ENCODE measurements at places on chromosomes 1 and 21.
A peak's percentile ranks its signal among the peaks of the same experiment; 100 is the strongest.

DNA sequence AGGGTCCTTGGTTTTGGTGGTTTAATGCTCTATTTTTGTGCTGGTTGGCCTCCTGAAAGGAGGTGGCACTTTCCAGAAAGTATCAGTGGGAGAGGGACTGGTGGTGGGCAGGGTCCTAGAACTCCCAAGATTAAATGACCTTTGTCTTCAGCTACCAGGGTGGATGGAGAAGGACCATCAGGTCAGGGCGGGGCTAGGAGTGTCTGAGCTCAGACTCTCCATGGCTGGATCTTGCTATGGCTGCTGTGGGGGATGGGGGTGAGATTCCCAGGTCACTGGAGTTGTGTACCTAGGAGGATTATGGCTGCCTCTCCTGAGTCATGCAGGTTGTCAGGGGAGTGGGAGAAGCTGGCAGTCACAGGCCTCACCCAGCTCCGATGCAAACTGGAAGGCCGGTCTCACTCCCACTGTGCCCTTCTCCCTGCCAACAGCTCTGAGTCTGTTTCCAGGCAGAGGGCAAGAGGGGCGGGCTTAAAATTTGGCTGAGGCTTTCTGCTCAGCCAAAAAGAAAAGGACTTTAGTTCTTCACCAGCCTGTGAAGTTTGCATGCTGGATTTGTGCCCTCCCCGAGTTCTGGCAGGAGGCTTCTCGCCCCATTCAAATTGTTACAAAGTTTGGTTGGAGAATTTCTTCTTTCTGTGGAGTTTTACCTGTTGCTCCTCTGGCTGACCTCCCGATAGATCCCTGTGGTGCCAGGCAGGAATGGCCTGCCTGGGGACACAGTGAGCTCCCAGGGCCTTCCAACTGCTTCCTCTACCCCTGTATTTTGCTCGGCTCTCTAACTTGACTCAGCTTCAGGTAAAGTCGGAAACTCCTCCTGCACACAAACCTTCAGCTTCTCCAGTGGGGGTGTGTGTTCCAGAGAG is 13.1 kb upstream of the KYAT3 start:
- DNase-seq = no peak

GRCh38 chr1:211641044-211641800 is 34.2 kb downstream of the NEK2 start:
- DNase-seq = no peak

- DNase-seq = no peak
Observed at GRCh38 chr21:44292812-44293195, 7.0 kb upstream of the PFKL start.

DNA sequence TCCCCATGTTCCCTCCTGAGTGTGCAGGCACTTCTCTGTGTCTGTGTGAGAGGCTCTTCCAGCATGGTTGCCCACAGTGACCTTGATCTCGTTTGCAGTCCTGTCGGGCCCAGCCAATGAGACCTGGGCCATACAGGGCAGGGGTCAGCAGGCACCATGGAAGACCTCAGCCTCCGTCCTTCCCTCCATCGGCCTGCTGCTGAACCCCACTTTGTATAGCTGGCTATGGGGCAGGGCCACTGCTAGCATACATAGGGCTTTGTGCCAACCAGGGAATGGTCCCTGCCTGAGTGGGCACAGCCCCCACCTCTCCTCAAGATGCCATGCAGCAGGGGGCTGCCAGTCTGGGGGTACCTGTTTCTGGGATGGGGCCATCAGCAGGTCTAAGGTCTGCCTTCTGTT is 3.8 kb downstream of the C1orf35 start:
- DNase-seq = no peak

DNA sequence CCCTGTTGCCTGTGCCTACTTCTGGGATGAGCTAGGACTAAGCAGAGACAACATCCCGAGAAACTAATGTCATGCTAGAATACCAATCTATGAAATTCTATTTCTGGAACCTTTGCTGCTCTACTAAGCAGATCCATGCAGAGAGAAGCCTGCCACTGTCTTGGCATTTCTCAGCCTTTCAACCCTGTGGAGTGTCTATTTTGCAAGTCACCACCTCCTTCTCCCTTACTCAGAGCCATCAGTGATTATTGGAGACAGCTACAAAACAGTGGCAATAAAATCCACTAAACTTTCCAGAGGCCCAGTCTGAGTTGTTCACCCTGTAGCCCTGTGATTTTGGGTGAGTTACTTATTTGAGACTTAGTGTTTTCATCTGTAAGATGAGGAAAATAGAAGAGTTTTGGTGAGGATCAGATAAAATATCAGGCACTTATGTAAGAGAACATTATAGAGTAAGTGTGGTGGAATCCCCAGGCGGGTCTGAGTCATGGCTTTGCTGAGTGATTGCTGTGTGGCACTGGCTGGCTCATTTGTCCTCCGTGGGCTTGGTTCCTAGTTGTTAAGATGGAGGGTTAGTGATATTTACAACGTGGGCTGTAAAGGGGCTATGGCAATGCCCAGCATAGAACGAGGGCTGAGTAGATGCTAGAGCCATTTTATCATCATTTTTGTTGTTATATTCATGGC is 61.1 kb downstream of the FMN2 start:
- DNase-seq = no peak

GRCh38 chr21:14699433-14700407 is 153.6 kb upstream of the SAMSN1 start:
- no peak for DNase-seq

DNA sequence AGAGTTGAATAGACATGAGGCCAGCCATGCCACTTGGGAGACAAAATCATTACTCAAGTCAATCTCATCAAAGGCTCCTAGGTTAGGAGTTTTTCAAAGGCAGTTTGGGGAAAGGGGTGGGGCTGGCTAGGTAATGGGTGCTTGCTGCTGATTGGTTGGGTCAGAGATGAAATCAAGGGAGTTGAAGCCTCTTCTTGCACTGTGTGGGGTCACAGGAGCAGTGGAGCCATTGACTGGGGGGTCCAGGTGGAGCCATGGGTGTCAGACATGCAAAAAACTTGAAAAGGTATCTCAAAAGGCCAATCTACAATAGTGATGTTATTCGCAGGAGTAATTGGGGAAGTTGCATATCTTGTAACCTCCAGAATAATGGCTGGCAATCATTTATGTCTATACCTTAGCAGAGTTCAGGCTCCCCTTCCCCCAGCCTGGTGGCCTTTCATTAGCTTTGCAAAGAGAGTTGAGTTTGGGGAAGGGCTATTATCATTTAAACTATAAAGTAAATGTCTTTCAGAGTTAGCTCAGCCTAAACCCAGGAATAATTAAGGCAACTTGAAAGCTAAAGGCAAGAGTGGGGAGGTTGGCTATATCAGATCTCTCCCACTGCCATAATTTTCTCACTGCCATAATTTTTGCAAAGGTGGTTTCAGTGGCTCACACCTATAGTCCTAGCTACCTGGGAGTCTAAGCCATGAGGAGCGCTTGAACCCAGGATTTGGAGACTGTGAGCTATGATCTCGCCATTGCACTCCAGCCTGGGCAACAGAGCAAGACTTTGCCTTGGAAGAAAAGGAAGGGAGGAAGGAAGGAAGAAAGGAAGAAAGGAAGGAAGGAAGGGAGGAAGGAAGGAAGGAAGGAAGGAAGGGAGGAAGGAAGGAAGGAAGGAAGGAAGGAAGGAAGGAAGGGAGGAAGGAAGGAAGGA is 7.8 kb upstream of the PINK1 start:
- DNase-seq = no peak

DNA sequence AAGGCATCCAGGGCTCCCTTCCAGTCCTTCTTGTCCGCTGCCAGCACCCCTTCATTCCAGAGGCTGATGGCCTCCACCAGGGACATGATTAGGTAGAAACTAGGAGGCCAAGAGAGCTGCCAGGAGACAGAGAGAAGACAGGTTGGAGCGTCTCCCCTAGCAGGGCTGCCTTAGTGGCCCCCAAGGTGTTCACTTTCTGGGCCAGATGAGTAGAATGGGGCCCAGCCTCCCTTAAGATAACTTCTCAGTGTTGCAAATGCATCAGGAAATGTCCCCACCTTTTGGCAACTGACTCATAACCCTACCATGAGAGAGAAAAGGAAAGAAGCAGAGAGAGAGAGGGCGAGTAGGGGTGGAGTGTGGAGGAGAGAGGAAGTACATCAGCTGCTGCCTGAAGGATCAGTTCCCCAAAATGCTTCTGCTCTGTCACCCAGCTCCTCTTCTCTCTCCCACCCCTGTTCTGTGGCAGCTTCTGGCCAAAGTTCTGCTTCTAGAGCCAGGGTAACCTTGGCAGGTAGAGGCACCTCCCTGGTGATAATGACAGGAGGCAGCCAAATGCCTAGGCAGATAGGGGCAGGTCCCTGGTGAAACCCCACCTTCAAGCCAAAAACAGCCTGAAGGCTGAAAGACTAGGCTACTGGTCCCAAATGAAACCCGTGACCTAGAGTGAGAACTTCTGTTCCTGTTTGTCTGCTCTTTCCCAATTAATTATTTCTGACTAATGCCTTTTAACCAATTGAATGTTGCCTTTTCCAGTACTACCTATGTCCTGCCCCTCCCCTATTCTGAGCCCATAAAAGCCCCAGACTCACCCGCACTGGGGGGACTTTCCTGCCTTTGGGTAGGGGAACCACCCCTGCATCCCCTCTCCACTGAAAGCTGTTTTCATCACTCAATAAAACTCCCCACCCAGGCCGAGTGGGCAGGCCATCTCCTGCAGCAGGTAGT is at the start of gene NCF2:
TSS of gene NCF2 (minus strand) at position 216 of the 948 bp plus-strand sequence. CDS start at position 86, 130 bp downstream.
- peak; percentile 84 for DNase-seq

DNA sequence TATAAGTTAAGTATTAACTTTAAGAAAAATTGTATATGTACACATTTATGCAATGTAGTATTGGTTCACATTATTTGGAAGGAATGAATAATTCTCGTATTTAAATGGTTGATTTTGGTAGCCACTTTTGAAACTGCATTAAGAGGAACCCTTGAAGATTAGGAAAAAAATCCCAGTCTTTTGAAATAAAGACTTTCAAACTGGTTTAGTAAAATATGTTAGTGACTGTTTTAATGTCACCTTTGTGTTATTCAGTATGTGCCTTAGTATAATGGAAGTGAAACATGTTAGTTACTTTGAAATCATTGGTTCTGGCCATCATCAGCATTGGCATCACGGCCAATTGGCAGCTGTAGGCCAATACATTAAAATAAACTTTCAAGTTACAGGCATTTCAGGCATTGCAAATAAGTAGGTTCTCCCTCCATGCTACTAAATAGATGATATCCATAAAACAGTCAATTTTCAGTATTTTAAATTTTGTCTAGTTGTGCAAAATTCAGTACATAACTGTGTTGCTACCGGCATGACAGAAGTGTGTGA is 4.4 kb downstream of the MIER1 start:
- no peak for DNase-seq

GRCh38 chr1:32830092-32830852 is 12.8 kb downstream of the S100PBP start:
- no peak for DNase-seq

Measured in activated CD8-positive, alpha-beta memory T cell treated with anti-CD3 and anti-CD28 coated beads, Interleukin-2, amount 10 ng/mL, durations not matched to agents 7 days and 5 days (primary cell).